ENCODE measurements at places on chromosomes 13 and 19.

GRCh38 chr19:57664269-57665127, 4.2 kb upstream of the ZSCAN4 start:
- peak; percentile 79 for DNase-seq
- H3K4me1 ChIP-seq, result no peaks in the 10 kb centered on the region
- H3K27ac ChIP-seq, result no peak overlapping the region
- no peaks in the 10 kb centered on the region for H3K36me3 ChIP-seq

- H3K4me3 ChIP-seq, result no peak overlapping the region
- H3K4me1 ChIP-seq, result no peaks in the 10 kb centered on the region
- H3K27me3 ChIP-seq, result no peaks in the 10 kb centered on the region
Measured at GRCh38 chr19:41225238-41226052, 6.4 kb downstream of the AXL start.

DNA sequence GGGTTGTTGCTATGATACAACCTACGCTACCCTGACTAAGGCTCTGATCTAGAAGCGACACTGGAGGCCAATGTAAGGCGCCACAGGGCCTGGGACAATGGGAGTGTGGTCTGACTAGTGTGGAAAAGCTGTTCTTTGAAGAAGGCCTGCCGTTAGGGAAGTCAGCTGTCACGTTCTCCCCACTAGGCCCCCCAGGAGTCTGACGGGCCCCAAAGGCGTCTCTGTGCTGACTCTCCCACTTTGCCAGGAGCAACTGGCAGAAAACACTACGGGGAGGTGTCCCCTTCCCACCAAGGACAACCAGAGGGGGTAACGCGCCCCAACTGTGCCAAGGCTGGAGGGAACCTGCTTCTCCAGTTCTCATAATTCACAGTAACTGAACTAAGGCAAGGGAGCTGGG, 25.3 kb upstream of the EIF3G start:
- H3K4me3 ChIP-seq, result no peak overlapping the region
- no peaks in the 10 kb centered on the region for H3K4me1 ChIP-seq
- no peaks in the 10 kb centered on the region for H3K27me3 ChIP-seq
- no peak for DNase-seq
- peaks cover 3% of the 10 kb centered on the region for H3K36me3 ChIP-seq
- no peak overlapping the region for H3K27ac ChIP-seq

DNA sequence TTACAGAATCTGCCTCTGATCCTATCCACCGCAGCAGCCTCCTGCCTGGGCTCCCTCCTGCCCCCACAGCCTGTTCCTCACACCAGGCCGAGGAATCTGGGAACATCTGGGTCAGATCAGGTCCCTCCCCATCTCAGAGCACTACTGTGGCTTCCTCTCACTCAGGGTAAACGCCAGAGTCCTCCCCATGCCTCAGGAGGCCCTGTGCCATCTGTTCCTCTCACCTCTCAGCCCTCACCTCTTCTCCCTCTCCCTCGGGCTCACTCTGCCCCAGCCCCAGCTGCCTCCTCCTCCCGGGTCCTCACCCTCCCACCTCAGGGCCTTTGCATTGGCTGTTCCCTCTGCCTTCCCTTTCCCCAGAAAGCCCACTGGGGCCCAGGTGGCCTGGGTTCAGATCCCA, 18.2 kb downstream of the FCGBP start:
- no peak for DNase-seq
- no peaks in the 10 kb centered on the region for H3K4me1 ChIP-seq
- no peaks in the 10 kb centered on the region for H3K27me3 ChIP-seq
- H3K4me3 ChIP-seq, result no peak overlapping the region
- H3K36me3 ChIP-seq, result no peaks in the 10 kb centered on the region

DNA sequence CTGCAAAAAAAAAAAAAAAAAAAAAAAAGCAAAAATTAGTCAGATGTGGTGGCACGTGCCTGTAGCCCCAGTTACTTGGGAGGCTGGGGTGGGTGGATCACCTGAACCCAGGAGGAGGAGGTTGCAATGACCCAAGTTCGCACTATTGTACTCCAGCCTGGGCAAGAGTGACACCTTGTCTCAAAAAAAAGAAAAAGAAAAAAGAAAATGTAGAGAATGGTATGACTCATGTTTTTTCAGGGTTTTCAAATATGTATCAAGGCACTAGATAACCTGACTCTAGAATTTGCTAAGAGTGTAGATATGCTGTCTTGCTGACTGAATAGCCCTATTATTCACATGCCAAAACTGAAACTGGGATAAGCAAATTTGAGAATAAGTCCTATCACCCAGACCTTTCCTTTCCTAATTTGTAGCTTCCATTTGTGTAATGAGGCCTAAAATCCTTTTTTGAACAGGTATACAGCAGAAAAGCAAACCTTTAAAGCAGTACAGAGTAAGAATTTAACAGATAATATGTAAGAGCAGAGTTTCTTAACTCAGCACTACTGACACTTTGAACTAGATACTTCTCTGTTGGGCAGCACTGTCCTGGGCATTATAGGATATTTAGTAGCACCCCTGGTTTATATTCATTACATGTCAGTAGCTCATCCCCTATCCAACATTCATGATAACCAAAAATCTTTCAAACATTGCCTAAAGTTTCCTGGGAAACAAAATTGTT, 108.6 kb downstream of the ELF1 start:
- H3K4me3 ChIP-seq, result no peak overlapping the region
- H3K27me3 ChIP-seq, result no peaks in the 10 kb centered on the region
- DNase-seq, result no peak
- H3K27ac ChIP-seq, result no peak overlapping the region

- no peak overlapping the region for H3K27ac ChIP-seq
- no peak overlapping the region for H3K4me3 ChIP-seq
- no peaks in the 10 kb centered on the region for H3K36me3 ChIP-seq
- H3K4me1 ChIP-seq, result peaks cover 3% of the 10 kb centered on the region
- DNase-seq, result no peak
- no peaks in the 10 kb centered on the region for H3K27me3 ChIP-seq
Measured at GRCh38 chr13:106455777-106456176, 79.7 kb downstream of the EFNB2 start.

- no peak for DNase-seq
- no peaks in the 10 kb centered on the region for H3K27me3 ChIP-seq
- H3K27ac ChIP-seq, result peak overlapping the region; percentile 84
- H3K4me1 ChIP-seq, result no peaks in the 10 kb centered on the region
- H3K4me3 ChIP-seq, result peak overlapping the region; percentile 0
Measured at GRCh38 chr13:80132741-80133601, 208.0 kb downstream of the SPRY2 start.

- DNase-seq, result no peak
- H3K4me3 ChIP-seq, result no peak overlapping the region
- H3K27me3 ChIP-seq, result no peaks in the 10 kb centered on the region
- H3K4me1 ChIP-seq, result no peaks in the 10 kb centered on the region
- H3K27ac ChIP-seq, result no peak overlapping the region
- H3K36me3 ChIP-seq, result no peaks in the 10 kb centered on the region
Measured at GRCh38 chr13:93104270-93104669, 122.3 kb upstream of the GPC6 start.

DNA sequence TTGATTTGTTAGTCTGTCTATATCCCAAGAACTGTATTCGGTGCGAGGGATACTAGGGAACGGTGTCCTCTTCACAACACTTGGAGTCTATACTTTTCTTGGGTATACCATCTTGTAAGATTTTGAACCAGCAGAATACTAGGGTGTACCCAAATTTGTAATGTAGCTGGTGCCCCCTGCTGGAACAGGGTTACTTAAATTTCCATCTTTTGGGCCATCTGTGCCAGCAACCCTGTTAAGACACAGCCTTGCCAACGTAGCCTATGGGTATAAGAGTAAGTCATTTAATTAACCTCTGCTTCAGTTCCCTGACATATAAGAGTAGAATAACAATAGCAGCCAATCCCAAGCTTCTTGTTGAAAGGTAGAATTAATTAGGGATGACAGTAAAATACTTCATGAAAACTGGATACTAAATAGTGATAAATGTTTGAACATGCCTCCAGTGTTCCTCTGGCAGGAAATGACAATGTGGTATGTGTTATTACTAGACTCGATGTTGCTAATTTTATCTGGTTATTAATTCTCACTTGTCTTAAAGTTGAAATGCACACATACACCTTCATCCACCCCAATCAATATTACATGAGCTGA, 607.6 kb downstream of the FGF9 start:
- H3K4me3 ChIP-seq, result no peak overlapping the region
- H3K4me1 ChIP-seq, result no peaks in the 10 kb centered on the region
- DNase-seq, result no peak

- no peaks in the 10 kb centered on the region for H3K27me3 ChIP-seq
- no peaks in the 10 kb centered on the region for H3K36me3 ChIP-seq
- H3K27ac ChIP-seq, result no peak overlapping the region
- DNase-seq, result no peak
Measured at GRCh38 chr19:46431824-46432223, 3.1 kb upstream of the PNMA8C start.

- no peaks in the 10 kb centered on the region for H3K4me1 ChIP-seq
- peak; percentile 60 for DNase-seq
- no peaks in the 10 kb centered on the region for H3K36me3 ChIP-seq
Measured at GRCh38 chr19:57103573-57104277, 16.1 kb upstream of the USP29 start.

GRCh38 chr19:3179739-3180293, 1.2 kb downstream of the S1PR4 start:
- peak; percentile 76 for DNase-seq
- no peaks in the 10 kb centered on the region for H3K36me3 ChIP-seq
- H3K27ac ChIP-seq, result no peak overlapping the region
- no peaks in the 10 kb centered on the region for H3K27me3 ChIP-seq
- H3K4me1 ChIP-seq, result no peaks in the 10 kb centered on the region

GRCh38 chr19:45250832-45251451, at the start of gene MARK4:
Gene MARK4, plus strand, starts transcription at chr19:45251271. Its CDS starts 318 bp downstream, at chr19:45251589.
- H3K27me3 ChIP-seq, result no peaks in the 10 kb centered on the region
- DNase-seq, result peak; percentile 67
- H3K36me3 ChIP-seq, result no peaks in the 10 kb centered on the region
- H3K27ac ChIP-seq, result no peak within 1 kb of the TSS
- no peaks in the 10 kb centered on the region for H3K4me1 ChIP-seq

DNA sequence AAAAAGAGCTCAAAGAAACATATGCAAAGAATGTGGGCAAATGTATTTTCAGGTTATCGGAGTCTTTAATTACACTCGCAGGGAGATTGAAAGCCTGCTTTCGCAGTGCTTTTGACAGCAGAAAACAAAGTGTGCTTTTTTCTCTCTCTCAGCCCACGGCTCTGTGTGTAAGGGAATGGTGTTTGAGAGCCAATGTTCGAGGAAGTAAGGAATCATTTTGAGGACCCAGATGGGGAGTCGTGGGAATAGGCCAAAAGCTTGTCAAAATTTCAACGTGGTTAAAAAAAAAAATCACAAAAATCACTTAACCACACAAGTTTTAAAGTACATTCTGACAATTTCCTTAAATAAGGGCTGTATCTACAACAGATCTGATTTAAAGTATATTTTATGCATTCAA, 197.1 kb upstream of the IRS2 start:
- DNase-seq, result no peak
- no peaks in the 10 kb centered on the region for H3K4me1 ChIP-seq
- H3K4me3 ChIP-seq, result no peak overlapping the region
- H3K27me3 ChIP-seq, result no peaks in the 10 kb centered on the region
- H3K36me3 ChIP-seq, result no peaks in the 10 kb centered on the region

DNA sequence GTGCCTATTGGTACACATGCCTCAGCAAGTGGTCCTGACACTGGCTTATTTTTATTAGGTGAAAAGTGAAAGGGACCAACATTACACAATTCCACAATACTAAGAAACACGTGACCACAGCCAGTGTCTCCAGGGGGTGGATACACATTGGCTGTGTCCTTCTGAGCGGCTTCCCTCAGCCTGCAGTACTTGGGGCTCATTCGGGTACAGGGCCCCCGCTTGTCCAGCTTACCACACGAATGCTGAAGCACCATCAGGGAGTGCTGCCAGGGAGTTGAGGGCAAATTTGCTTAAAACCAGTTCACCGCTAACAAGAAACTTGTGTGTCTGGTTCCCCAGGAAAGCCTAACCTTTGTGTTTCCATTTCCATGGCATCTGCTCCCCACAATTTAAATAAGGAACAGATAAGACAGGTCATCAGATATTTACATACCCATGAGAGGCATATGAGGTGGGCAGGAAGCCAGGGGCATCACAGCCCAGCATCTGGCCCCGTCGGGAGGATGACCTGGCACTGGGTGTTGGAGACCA, 23.3 kb downstream of the PBX4 start:
- no peak overlapping the region for H3K27ac ChIP-seq
- no peaks in the 10 kb centered on the region for H3K27me3 ChIP-seq
- H3K36me3 ChIP-seq, result no peaks in the 10 kb centered on the region
- no peaks in the 10 kb centered on the region for H3K4me1 ChIP-seq

DNA sequence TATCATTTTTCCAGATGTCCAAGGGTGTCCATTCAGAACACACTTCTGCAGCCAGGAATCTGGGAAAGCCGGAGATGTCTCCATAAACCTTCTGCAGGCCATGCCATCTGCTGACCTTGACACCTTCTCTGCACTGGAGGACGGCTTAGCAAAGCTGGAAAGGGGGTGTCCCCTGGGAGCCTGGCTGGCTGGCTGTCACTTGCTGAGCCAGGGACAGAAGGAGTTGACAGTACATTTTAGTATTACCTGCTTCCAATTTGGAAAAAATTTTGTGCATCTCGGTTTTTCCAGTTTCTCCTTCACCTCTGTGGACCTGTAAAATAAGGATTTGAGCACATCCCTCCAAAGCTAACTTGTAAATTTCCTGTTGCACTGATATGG, 8.1 kb upstream of the CHST8 start:
- H3K4me3 ChIP-seq, result no peak overlapping the region
- H3K27ac ChIP-seq, result no peak overlapping the region
- no peaks in the 10 kb centered on the region for H3K27me3 ChIP-seq
- no peaks in the 10 kb centered on the region for H3K36me3 ChIP-seq
- H3K4me1 ChIP-seq, result no peaks in the 10 kb centered on the region

- DNase-seq, result no peak
- no peaks in the 10 kb centered on the region for H3K4me1 ChIP-seq
- no peak overlapping the region for H3K27ac ChIP-seq
- no peaks in the 10 kb centered on the region for H3K27me3 ChIP-seq
- H3K36me3 ChIP-seq, result no peaks in the 10 kb centered on the region
Measured at GRCh38 chr13:50468849-50469669, 374.4 kb downstream of the DLEU7 start.

DNA sequence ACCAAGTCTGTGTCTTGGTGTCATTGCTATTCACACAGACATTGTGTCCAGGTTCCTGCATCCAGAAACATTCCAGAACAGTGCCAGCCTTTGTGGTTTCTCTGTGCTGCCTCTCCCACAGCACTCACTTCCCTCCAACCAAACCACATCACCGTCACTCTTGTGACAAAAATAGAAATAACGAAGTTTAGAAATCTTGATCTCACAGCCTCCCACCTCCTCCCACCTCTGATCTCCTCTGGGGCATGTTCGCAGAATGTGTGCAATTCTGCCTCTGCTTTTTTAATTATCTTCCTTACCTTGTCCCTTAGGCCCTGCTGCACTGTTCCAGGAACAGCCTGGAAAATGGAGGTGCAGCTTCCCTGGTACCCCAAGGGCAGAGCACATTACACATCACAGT, 8.7 kb upstream of the SERPINE3 start:
- no peak for DNase-seq
- no peak overlapping the region for H3K27ac ChIP-seq

Measured in aorta (tissue), 5 donors.